ENCODE measurements at places on chromosomes 3 and 15.

DNA sequence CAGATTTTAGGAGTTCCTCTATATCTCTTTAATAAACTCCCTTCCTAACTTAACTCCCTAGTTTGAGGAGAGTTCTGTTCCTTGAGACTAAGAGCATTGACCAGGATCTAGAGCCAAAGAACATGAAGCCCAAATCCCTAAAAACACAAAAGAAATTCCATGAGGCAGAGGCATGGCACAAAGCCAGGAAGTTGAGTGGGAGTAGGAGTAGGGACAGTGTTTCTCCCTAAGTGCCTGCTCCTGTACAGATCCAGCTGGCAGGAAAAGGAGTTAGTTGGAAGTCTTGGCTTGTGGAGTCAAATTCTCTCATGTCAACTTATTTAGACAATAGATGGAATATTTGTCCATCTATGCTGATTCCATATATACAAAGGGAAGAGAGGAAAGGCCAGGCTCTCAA lies 11.4 kb downstream of the ACTC1 start:
- no peak for DNase-seq

- no peak for DNase-seq
Measured at GRCh38 chr15:80998251-80998650, 2.5 kb upstream of the TLNRD1 start.

GRCh38 chr3:105496343-105496742 lies 129.6 kb downstream of the ALCAM start:
- DNase-seq, result no peak

- DNase-seq, result no peak
Measured at GRCh38 chr15:89749526-89749925, 1.5 kb downstream of the MESP1 start.

GRCh38 chr3:99945328-99945995 lies 127.8 kb downstream of the CMSS1 start:
- no peak for DNase-seq

- DNase-seq, result no peak
Measured at GRCh38 chr3:182375916-182376315, 417.4 kb upstream of the ATP11B start.

DNA sequence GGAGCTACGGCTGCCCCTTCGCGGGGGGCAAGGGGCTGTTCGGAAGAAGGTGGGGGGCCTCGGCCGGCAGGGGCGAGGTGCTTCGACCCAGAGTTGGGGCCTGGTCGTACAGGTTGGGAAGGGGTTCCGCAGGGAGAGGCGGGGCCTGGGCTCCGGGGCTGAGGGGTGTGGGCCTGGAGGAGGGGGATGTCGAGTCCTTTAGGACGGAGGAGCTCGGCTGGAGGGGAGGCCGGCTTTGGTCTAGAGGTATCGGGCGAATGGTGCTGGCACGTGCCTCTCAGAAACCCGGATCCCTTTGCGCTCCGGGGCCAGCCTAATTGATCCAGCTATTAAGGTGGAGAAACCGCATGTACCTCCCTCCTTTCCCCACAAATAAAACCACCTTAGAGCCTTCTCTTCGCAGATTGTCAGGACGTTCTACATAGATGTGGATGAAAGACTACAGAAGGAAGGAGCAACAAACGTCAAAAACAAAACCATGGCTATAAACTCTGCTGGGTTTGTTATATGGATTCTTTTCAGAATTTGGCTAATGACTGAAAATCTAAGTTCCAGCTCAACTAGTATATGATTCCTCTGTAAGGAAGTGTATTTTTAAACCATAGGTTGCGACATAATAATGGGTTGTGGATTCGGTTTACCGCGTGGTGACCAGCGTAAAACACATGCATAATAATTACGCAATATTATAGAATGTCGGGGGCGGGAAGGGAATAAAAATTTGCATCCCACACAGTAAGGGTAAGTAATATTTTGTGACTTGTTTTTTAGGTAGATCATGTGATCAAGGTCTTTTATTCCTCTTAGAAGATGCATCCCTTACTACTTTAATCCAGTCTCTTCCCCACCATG lies 644 bp upstream of the NGLY1 start:
- no peak for DNase-seq

DNA sequence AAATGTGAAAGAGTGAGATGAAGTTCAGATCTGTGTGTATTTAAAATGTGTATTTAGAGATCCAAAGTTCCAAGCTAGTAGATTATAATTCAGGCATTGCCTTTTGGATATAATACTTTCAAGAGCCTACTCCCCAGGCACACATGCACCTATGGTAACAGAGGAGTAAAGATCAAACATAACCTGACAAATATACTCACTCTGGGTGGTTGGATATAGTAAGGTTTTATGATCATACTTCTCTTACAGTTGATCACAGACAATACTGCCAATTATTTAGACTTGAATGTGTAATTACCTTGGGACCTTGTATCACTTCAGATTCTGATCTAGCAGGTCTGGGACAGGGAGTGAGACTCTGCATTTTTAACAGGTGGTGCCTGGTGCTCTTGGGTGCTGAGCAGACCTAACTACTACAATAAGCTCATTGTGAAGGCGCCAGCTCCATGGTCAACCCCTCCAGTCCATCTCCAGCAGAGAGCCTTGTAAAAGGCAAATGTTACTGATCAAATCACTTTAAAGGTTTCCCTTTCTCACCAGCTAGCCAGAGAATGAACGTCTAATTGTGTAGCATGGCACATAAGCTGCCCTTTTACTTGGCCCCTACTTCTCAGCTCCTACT lies 55.5 kb downstream of the NBEAL2 start:
- no peak for DNase-seq

DNA sequence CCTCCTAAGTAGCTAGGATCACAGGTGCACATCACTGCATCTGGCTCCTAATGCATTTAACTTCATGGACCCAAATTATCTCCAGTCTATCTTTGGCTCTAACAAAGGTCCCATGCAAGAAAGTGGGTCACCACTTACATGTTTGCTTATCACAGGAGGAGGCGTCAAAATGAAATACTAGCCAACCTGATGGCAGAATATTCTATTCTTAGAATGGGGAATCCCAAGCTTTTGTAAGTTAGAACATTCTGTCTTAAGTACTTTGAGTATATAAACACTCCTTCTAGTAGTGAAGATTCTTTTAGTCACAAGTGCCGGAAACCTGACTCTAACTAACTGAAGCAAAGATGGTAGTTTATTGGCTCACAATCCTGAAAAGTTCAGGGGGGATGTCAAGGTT lies 72.0 kb upstream of the ADAMTS9 start:
- DNase-seq, result no peak

DNA sequence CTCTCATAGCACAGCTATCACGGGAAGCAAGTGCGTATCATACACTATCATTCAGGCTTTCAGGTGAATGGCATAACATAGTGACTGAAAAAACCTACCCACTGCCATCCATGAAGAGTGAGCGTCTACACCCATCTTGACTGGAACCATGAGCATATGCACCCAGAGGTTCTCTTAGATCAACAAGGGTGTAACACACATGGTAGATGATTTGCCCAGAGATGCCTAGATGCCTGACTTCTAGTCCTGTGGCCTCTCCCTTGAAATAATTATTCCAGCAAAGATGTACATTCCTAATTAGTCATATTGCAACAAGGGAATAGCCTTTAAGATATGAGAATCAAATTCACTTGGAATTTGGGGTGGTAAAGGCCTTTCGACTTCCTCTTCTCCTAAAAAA lies 228.4 kb downstream of the GREM1 start:
- no peak for DNase-seq

DNA sequence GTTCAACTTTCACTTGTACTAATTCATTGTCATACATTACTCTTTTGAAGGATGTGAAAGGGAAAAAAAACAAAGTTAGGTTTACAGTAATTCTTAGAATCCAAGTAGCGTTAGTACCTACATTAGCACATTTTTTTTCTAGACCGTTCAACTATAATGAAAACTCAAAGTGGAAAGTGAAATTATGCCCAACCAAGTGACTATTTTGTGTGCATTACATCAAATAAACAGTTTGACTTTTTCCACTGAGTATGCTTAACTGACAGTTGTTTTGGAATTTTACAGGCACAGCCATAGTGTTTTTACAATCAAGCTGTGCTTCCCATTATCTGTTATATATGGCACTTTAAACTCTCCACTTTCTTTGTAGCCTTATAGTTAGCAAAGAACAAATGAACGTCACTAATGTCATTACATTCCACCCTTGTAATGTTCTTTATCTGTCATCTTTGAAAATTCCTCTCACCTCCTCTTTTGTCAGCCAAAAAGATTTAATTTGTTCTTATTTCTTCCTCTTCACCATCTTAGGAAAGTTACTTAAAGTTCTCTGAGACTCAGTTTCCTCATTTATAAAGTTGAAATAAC lies 142.3 kb upstream of the SOX2 start:
- DNase-seq, result no peak
